ENCODE measurements at places on chromosomes 13 and 19. TPM values are rescaled to one million over a fixed set of nuclear protein-coding genes. Genes with fewer than 3 reads are reported as not detected.

TEX101 gene
- not detected for total RNA-seq

PSG7 gene
- total RNA-seq: not detected

DNA sequence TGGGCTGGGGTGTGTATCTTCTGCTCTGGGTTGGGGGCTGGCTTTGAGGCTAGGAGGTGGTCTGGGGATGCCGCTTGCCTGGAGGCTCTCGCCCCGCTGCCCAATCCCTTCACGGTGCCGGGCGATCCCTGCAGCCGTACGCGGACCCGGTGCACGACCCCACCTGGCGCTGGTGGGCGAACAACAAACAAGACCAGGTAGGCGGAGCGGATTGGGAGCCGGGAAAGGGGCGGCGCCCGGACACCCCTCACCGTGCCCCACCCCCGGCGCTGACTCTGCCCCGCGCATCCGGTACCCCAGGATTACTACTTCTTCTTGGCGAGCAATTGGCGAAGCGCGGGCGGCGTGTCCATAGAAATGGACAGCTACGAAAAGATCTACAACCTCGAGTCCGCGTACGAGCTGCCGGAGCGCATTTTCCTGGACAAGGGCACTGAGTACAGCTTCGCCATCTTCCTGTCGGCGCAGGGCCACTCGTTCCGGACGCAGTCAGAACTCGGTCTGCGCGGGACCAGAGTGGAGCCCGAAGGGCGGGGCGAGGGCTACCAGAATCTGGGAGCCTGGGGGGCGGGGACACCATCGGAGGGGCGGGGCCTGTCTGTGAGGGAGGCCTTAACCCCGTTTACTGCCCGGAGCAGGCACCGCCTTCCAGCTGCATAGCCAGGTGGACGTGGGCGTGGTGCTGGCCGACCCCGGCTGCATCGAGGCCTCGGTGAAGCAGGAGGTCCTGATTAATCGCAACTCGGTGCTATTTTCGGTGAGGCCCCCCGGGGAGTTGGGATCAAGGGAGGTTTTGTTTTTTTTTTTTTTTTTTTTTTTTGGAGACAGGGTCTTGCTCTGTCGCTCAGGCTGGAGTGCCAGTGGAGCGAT, 12.1 kb upstream of the PSMD8 start:
- peak; percentile 60 for DNase-seq

OLFM4 gene
- total RNA-seq: 0.15 TPM

BEST2 gene
- not detected for total RNA-seq

All from activated T-cell treated with anti-CD3 and anti-CD28 coated beads, Interleukin-2, amount 50 U/mL, for 4 hours (primary cell).